Activated naive CD4-positive, alpha-beta T cell treated with Interleukin-2 at 50 U/mL for 16 hours (primary cell): ENCODE measurements at places on chromosomes 6 and 20.
A peak's percentile ranks its signal among the peaks of the same experiment; 100 is the strongest.

- no peak for DNase-seq
Measured at GRCh38 chr6:160519603-160520042, 144.5 kb downstream of the LPA start.

DNA sequence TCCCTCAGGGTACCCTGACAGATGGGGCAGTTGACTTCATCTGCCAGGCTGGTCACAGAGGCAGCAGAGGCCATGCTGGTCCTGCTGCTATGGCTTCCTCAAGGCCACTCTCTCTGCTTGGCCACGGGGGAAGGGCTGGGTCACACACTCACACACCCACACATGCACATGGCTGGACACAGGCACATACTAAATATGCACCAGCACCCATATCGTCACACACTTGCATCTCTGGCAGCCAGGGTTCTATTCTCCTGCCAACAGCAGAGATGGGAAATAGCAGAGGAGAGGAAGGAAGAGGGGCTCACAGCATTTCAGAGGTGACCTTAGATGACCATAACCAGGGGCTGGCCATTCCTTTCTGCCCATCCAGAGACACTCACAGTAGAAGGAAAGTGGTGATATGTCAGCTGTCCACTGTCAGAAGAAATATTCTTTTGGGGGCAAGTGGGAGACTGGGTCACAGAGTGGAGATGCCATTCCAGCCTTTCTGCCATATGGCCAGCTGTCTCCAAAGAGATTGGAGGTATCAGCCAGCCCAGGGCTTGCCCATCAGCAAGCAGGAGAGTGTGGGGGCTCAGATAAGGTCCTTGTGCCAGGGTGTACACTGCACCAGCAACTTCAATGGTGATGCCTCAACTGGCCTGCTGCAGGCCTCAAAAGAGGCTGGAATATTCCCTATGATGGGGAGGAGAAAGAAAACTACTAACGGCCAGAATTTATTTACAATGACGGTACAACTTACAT lies at the start of gene TRIM10:
TSS of gene TRIM10 (minus strand) at position 427 of the 747 bp plus-strand sequence. CDS start at position 74, 353 bp downstream.
- DNase-seq, result no peak

DNA sequence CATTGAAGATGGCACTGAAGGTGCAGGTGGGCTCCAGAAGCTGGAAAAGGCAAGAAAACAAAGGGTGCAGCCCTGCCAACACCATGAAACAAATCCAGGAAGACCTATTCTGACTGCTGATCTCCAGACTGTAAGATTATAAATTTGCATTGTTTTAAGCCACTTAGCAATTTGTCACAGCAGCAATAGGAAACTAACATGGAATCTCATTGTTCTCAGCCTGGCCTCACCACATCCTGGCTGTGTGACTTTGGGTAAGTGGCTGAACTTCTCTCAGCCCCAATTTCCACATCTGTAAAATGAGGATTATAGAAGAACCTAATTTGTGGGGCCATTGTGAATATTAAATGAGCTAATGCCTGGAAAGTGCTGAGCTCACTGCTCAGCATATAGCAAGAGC lies 160.4 kb upstream of the MAFB start:
- DNase-seq, result no peak

DNA sequence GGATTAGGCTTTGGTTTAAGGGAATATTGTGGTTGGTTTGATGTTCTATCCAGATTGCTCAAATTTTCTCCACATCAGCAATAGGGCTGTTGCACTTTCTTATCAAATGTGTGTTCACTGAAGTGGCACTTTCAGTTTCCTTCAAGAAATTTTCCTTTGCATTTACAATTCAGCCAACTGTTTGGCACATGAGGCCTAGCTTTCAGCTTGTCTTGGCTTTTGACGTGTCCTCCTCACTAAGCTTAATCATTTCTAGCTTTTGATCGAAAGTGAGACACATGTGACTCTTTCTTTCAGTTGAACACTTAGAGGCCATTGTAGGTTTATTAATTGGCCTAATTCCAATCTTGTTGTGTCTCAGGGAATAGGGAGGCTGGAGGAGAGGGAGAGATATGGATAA lies 104.8 kb downstream of the FLRT3 start:
- no peak for DNase-seq

GRCh38 chr6:33934731-33935270 lies 131.0 kb upstream of the MLN start:
- DNase-seq, result no peak

DNA sequence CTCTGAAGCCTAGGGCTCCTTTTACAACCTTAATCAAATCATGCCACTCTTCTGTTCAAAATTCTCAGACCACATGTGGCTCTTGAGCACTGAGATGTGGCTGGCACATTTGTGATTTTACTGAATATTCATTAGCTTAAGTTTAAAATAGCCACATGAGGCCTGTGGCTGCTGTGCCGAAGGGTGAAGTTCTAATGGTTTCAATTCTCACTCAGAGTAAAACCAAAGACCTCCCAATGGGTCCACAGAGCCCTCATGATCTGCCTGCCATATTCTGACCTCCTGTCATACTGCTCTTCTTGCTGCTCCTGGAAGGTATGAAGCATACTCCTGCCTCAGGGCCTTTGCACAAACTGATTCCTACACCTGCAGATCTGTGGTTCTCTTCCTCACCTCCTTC lies 7.8 kb upstream of the CST3 start:
- no peak for DNase-seq

- DNase-seq, result no peak
Measured at GRCh38 chr20:18831830-18832499, 18.4 kb downstream of the SCP2D1 start.

- DNase-seq, result peak; percentile 58
Measured at GRCh38 chr6:14711056-14711703, 534.7 kb upstream of the JARID2 start.

- DNase-seq, result no peak
Measured at GRCh38 chr6:84052204-84052882, 18.8 kb downstream of the MRAP2 start.

DNA sequence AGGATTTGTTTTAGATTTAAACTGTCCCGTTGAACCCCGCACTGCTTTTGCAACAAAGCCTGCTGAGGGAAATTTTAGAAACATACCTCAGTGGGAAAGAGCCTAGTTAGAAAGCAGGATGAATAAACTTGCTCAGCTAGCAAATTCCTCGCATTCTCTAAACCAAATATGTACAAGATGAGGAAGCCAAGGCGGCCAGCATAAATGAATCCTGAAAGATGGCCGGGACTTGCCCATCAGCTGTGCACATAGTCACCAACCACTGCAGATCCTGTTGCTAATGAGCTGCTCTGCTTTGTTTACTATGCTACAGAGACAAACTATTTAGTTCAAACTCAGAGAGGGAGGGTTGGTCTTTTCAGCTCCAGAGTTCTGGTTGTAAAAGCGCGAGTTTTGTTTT lies 49.0 kb downstream of the TMEM170B start:
- DNase-seq, result no peak

DNA sequence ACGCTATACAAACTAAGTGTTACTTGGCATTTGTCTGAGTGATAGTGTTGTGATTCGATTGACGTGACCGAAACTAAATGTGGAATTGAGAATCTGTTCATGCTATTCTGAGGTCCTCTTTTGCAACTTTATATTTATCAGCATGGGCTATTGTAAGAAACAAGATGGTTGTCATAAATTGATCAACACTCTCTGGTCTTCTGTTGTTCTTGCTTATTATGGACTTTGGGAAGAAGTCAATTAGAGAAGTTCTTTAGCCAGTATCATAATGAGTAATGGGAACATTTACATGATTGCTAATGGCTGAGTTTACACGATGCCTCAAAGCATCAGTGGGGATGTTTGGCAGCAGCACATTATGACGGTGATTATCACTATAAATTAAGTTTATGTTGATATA lies 195.0 kb downstream of the CD83 start:
- no peak for DNase-seq

GRCh38 chr6:101232961-101233360 lies 160.5 kb upstream of the GRIK2 start:
- DNase-seq, result no peak

GRCh38 chr6:20916086-20916485 lies 381.8 kb downstream of the CDKAL1 start:
- DNase-seq, result no peak

DNA sequence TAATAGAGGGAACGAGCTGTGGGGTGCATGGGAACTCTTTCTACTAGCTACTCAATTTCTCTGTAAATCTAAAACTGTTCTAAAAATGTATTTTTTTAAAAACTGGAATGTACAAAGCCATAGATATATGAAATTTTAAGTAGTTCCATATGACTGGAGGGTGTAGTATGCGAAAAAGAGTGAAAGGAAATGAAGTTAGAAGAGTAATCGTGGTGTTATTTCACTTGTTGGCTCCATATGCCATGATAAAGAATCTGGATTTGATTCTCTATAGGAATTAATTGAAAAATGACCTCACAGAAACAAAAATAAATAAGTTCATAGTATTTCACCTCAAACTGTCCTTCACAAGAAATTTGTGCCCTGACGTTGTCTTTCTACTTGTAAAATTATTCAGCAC lies 500.2 kb downstream of the TENT5A start:
- no peak for DNase-seq

DNA sequence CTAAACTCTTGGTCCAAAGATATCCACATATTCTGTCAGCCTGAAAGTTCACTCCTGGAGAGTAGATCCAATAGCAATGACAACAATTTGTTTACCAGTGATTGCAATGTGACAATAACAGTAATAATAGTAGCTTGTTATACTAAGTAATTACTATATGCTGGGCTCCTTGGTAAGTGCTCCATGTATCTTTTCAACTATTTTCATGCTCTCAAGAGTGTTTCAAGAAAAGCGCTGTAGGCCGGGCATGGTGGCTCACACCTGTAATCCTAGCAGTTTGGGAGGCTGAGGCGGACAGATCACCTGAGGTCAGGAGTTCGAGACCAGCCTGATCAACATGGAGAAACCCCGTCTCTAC lies 15.4 kb downstream of the BCL2L1 start:
- DNase-seq, result no peak

GRCh38 chr6:113017353-113017752 lies 670.2 kb downstream of the RFPL4B start:
- DNase-seq, result no peak

DNA sequence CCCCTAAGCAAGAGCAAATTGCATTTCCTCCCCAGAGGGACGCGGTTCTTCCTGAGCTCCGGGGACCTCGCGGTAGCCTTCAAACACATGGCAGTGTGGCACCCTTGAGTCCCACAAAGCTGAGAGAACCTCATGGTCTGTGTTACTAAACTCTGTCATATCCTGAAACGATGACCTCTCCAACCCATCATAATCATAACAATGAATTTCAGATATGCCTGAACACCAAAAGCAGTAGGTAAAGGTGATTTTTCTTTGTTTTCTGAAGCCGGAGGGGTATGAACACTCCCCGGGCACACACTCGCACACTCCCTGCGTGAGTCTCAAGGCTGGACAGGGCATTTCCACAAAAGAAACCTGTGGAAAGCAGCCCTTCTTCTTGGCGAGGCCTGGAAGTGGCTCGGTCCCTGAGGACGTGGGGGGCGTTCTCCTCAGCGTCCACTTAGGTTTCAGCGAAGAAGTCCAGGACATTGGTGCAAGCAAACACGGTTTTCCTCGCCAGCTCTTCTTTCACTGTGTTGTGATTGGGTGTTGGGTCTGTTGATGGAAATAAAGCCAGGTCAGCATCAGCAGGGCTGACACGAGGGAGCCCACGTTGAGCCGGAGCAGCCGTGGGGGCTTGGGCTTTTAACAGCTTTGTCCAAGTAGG lies 183.4 kb downstream of the ERMARD start:
- DNase-seq, result no peak

- DNase-seq, result no peak
Measured at GRCh38 chr6:5142915-5143314, 57.8 kb downstream of the PPP1R3G start.

GRCh38 chr20:36591854-36592641 lies 13.5 kb upstream of the RAB5IF start:
- peak; percentile 66 for DNase-seq

DNA sequence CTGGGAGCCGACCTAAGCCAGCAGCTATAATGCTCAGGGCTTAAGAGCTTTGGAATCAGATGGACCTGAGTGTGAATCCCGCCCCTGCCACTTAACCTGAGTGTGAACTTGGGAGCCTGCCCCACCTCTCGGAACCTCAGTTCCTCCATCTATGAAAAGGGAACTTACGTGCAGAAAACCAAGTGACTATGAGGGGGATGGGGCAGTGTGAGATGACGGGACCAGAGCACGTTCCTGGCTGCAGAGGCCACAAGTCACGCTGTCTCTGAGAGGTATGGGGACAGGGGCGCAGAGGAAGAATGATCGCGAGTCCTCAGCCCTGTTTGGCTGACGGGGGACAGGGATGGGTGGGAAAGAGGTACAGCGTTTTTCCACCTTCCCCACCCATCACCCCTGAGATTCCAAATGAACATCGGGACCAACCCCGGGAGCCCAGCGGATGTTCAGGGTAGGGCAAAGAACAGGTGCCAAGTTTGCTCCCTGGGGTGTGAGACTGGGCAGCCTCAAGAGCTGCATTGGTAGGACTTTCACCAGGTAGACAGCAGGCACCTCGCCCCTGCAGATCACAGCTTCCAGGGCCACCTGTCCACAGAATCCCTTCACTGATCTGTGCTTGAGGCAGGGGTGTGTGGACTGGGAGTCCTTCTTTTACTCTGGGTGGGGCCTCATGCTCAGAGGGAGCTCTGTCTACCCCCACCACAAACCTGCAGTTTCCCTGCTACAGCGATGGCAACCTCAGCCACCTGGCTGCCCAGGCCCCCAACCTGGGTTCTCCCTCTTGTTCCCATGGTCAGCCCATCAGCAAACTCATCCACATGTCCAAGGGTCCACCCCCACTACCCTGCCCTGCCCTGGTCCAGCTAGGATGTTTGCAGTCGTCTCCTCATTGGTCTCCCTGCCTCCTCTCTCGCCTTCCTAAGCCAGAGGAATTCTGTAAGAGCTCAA lies 85.8 kb downstream of the CEBPB start:
- DNase-seq, result no peak

DNA sequence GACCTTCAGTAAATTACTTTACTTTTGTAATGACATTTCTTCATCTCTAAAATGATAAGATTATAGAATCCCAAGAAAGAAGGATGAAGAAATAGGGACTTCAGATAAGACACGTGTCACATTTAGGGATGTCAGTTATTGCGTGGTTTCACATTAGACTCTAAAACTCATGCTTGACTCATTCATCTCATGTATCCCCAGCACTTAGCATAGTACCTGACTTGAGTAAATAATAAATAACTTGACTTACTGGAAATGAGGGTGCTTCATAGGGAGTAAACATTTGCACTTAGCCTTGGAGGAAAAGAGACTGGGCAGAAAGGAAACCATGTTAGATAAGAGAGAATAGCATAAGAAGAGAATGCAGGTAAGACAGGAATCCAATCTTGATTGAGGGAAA lies 37.2 kb downstream of the VTA1 start:
- no peak for DNase-seq

DNA sequence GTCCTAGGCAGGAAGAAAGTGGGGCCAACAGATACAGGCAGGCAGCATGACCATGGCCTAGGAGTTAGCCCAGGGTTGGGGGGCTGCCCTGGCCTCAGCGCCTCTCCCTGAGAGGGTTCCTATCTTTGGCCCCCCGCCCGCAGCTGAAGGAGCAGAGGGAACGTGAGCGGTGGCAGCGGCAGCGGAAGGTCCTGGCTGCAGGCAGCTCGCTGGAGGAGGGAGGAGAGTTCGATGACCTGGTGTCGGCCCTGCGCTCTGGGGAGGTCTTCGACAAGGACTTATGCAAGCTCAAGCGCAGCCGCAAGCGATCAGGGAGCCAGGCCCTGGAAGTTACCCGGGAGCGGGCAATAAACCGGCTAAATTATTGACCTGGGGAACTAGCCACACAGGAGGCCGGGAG lies 32.6 kb downstream of the MOCS1 start:
- no peak for DNase-seq
